ENCODE measurements at places on chromosomes 5 and 9.

DNA sequence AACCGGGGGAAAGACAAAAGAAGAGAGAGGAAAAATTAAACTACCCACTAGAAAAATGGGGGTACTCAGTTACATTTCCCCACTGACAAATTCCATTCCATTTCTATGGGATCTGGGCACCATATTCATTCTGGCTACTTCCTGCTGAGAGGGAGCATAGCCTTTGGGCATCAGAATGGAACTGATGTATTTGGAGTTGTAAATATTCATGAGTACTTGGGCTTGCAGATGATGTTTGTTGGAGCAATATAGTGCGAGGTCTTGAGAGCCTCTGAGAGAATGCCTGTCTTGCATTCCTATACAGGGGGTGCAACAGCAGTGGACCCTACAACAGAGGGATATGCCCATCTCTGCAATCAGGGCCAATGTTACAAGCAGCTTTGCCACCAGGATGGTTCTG lies 16.7 kb downstream of the GMCL2 start:
- DNase-seq: no peak

- DNase-seq: no peak
Observed at GRCh38 chr5:157719245-157719644, 12.0 kb upstream of the THG1L start.

GRCh38 chr9:133151041-133151440 lies 12.7 kb downstream of the GBGT1 start:
- no peak for DNase-seq

DNA sequence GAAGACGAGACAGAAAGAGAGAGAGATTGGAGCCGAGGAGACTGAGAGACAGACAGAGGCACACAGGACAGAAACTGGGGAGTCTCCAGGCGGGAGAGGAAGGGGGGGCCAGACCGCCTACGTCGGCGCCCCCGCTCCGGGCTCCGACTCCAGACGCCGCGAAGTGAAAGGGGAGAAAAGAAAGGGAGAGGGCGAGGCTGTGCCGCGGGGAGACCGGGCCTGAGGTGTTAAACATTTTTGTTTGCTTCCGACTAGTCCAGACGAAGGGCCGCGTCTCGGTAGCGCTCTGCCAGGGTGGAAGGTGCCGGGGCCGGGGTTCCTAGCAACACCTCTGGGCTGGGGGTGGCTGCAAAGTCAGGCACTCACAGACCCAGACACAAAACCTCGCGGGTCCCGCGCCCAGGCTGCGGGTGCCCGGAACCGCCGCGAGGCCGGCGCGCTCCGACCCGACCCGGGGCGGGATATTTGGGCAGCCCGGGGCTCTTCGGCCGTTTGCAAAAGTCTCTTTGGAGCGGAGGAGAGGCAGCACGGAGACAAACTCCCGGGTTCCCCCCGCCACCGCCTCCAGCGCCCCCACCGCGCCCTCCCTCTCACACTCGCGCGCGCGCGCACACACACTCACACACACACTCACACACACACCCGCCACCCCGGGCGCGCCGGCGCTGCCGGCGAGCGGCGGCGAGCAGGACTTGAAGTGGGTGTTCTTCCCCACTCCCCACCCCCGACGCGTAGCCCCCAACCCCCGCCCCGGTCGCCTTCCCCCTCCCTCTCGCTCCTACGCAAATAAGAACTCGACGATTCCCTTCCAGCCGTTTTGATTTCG lies 626 bp upstream of the FST start:
- no peak for DNase-seq

- no peak for DNase-seq
Observed at GRCh38 chr5:53291528-53291927, 182.0 kb upstream of the MOCS2 start.

DNA sequence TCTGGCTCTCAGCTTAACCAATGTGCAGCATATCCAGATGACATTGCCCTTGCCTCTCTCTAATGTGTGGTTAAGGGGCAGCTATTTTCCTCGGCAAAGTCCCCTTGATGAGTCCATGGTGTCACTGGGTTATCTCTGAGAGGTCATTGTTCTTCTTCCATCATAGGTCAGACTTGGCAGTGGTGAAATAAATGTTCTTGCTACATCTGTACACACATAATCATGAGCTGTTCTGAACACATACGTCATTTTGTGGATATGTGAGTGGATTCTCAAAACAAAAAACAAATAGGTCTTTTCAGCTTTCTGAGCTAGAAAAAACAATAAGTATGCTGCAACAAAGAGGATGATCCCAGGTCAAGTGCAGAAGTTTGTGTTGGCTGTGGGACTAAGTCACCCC lies 134.7 kb upstream of the PTPN3 start:
- DNase-seq: no peak

GRCh38 chr5:76978869-76979268 lies 26.0 kb downstream of the CRHBP start:
- no peak for DNase-seq

- no peak for DNase-seq
Observed at GRCh38 chr9:133154097-133154989, 9.4 kb downstream of the GBGT1 start.

GRCh38 chr5:165232509-165233028 lies 1727.2 kb downstream of the MAT2B start:
- DNase-seq: no peak

- no peak for DNase-seq
Observed at GRCh38 chr9:127598839-127599549, 13.1 kb upstream of the STXBP1 start.

GRCh38 chr5:36882250-36882649 lies 5.7 kb downstream of the NIPBL start:
- no peak for DNase-seq

GRCh38 chr5:91119217-91119616 lies 263.9 kb downstream of the ARRDC3 start:
- no peak for DNase-seq

DNA sequence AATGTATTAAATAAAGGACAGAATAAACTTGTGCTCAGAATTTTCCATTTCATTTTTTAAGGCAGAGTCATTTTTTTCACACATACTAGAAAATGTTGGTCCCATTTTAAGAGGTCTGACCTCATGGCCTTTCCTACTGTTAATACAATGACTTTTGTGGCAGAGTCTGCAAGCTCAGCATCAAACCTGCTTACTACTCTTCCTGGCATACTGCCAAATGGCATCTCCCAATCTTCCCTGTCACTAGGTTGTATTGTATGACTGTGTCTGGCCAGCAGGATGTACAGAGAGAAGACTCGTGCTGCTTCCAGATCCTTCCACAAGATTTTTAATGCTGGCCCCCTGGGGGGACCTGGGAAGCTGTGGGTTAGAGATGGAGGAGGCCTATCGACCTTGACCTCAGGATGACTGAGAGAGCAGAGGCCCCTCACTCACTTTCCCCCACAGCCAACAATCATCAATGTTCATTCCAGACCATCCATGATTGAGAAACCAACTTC lies 64.7 kb downstream of the BARX1 start:
- DNase-seq: no peak

DNA sequence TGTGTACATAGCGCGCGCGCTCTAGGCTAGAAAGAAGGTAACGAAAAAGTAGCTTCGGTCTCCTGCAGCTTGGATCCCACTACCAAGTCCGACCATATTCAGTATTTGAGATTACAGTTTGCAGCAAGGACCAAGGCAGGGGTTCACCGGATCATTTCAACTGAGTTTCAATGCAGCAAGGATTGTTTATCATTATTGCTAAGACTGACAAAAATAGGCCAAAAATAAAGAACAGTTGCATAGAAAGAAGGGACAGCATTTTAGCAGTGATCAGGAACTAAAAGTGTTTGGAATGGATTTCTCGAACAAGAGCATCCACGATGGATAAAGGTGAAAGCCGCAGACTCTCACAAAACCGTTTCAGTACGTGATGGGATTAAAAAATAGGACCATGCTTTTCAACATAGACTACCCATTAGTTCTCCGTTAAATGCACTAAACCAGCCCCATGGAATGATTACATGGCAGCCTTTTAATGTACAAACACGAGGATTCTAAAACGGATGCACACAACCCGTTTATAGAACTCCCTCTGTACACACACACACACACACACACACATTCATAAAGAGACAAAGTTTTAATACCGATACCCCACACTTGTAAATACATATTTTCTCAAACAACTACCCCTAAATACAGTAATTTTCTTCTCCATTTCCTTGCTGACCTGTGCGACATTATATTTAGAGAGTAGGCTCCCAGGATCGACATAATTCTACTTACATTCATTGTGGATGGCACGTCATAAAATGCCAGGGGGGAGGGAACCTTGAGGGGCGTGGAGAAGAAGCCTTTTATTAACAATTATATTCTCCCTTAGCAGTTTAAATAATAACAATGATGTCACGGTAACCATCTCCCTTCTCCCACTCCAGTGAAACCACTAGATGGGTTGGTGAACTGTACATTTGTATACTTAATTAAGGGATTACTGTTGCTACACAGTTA lies 197.1 kb downstream of the MEF2C start:
- DNase-seq: no peak

GRCh38 chr5:5266297-5266696 lies 126.2 kb downstream of the ADAMTS16 start:
- no peak for DNase-seq

DNA sequence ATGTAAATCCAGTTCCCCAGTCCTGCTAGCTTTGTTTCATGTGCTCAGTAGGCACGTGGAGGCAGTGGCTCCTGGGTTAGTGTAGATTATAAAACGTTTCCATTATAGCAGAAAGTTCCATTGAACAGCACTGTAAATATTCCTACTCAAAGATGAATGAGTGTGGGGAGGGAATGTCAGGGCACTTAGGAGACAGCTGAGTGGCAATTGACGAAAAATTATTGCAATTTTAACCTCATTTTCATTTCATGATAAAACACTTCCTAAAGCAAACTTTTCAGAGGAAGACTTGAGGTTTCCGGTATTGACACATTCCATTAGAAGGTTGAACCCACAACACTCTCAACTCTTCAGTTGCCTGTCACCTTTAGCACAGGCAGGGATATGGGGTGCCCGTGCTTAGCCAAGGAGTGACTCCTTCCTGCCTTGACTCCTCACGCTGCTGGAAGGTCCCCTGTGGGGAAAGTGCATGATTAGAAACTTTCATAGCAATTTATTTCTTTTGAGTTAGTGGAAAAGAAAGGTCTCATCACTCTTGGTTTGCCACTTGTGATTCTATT lies 41.2 kb downstream of the SLC46A2 start:
- DNase-seq: no peak

DNA sequence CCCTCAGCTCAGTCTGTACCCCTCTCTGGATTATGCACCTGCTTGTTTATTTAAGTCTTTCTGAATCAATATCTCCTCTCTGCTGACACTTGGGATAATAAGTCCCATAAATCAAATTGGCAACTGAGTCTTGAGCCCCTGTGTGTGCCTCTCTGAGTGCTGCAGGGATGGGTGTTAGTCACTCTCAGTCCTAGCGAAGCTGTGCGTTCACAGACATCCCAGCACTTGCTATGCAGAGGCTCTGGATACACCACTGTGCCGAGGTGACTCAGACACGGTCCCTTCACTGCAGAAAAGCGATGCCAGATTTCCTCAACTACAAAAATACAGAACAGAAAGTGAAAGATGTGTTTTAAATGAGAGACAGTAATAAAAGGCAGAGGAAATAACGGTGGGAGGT lies 4.1 kb upstream of the KCNMB1 start:
- no peak for DNase-seq

- DNase-seq: no peak
Observed at GRCh38 chr5:149301744-149302380, 30.2 kb downstream of the AFAP1L1 start.

DNA sequence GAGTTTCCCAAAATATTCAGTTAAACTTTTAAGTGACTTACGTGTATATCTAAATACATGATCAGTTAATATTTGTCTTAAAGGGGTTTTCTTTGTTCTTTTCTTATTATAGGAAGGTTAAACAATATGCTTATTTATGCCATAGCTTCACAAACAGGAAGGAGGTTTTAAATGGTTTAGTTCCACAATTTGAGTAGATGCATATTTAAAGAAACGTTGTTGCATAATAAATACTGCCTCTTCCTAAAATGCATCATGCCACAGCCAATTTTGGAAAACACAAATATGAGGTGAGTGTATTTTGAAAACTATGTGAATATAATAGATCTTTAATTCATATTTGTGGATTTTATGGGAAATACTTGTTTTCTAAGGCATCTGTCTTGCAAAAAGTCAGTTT lies 2.5 kb upstream of the ADRB2 start:
- DNase-seq: no peak

DNA sequence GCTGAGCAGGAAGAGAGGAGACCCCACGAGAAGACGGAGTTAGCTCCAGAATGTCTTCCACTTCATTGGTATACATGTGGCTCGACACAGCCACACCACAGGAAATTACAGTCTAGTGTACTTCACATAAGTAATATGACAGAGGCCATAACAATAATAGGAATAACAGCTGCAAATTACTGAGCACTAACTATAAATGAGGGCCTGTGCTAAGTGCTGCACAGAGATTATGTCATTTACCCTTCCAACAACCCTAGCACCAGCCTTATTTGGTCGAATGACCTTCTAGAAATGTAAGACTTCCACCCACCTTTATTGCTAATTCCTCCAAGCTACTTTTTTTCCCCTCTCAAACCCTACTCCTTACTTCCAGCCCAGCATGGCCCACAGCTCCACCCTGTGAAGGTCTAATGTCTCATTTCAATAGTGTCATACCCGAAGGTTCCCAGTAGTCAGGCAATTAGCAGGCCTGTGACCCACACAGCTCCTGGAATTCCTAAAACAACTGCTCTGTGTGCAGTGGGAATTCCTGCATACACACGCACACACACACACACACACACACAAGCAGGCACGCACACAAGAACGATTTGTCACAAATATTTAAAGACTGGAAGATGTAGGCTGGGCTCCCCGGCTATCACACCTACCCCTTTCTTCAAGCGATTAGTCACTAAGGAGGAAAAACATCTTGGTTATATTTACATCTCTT lies 134.5 kb downstream of the FRMD3 start:
- DNase-seq: no peak

GRCh38 chr9:100340224-100340623 lies 12.5 kb downstream of the TEX10 start:
- DNase-seq: no peak

DNA sequence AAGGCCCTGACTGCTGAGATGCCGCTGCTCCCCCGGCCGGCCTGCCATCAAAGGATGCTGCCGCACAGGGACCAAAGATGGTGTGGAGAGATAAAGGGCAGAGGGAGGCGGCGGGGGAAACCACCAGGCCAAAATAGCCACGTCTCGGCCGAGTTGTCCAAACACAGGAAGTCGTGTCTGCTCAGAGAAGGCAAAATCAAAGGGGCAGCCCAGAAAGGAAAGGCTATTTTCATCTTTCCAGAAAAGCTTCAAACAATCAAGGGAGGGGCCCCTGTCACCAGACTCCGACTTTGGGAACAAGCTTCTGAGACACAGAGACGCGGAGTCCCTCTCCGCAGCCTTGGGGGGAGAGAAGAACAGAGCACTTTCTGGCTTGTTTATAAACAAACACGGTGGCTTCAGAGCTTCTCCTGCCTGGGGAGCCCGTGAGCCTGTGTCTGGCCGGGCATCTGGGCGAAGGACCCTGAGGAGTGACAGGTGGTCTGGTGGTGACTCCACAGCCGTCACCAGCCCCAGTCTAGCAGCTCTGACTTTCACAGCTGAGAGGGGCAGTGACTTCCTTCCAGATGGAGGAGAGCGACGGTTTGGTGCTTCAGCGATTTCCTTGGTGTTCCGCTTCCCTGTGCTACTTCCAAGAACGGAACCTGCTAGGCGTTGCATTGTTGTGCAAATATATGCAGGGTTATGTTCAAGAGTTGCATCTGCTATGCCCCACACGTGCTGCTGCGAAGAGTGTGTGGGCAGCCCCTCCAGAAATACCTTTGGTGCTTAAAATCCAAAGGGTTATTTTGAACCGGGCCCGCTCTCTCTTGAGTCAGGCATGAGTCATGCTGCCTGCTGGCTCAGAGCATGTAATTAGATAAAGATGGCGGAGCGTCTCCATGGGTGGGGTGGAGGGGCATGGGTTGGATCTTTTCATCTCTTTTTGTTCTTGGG lies 24.0 kb downstream of the ADAMTSL2 start:
- no peak for DNase-seq

- no peak for DNase-seq
Observed at GRCh38 chr5:149400304-149400703, 21.2 kb upstream of the IL17B start.
